Putamen (tissue), 1 donor: ENCODE measurements at places on chromosomes 4 and X.

GRCh38 chr4:125140966-125141495, 173.7 kb upstream of the FAT4 start:
- DNase-seq = no peak

- no peak for DNase-seq
Observed at GRCh38 chr4:37383579-37384229, 139.2 kb downstream of the NWD2 start.

- DNase-seq = no peak
Observed at GRCh38 chrX:15416133-15416993, 32.1 kb upstream of the VEGFD start.

DNA sequence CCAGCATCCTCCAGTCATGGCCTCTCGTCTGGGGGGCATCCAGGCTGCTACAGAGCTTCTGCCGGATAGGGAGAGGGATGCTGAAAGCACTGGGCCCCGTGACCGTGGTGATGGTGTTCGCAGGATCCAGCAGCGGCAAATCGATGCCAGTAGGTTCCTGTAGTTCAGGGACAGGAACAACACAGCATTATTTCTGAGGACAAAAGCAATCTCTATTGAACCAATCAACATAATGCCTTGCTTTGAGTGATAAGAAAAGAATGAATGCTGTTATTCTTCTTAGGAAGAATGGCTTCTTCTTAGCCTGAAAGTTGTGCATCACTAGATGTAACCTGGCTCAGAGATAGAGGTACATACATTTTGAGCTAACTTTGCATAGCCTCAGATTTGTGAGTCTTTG, 378.6 kb downstream of the UNC5C start:
- DNase-seq = peak; percentile 79

- peak; percentile 47 for DNase-seq
Observed at GRCh38 chr4:151324752-151325110, 674 bp downstream of the SH3D19 start.

DNA sequence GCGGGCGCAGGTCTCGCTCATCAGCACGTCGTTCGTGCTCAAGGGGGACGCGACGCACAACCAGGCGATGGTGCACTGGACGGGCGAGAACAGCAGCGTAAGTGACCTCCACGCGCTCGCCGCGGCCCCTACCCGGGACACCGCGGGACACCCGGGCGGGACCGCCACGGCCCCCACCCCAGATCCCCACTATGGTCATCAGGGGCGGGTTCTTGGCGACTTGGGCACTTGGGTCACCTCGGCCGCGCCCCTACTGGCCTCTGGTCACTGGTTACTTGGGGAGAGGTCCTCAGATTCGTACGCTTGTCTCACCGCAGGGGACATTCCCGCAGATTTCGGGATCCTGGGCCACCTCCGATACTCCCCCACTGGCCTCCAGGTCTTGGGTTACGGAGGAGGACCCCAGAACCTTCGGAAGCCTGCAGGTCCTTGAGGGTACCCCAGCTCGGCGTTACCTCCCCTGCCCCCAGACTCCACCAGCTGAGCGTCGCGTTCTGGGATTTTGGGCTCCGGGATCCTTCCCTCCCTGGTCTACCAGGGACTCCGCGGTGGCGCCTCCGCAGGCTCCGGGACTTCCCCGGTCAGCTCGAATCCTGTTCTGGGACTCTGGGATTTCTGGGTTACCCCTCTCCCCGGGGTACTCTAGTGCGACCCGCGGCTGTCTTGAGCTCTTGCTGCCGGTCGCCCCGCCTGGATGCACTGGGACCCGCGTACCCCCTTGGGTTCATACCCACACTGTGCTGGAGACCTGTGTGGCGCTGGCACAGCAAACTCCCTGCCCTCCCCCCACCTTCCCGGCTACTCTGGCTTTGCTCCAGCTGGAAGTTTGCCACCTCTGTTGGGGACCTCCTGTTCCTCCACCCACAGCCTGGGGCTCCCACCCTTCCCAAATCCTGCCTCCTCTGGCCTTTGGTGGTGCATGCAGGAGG, 956 bp downstream of the SORCS2 start:
- DNase-seq = no peak

DNA sequence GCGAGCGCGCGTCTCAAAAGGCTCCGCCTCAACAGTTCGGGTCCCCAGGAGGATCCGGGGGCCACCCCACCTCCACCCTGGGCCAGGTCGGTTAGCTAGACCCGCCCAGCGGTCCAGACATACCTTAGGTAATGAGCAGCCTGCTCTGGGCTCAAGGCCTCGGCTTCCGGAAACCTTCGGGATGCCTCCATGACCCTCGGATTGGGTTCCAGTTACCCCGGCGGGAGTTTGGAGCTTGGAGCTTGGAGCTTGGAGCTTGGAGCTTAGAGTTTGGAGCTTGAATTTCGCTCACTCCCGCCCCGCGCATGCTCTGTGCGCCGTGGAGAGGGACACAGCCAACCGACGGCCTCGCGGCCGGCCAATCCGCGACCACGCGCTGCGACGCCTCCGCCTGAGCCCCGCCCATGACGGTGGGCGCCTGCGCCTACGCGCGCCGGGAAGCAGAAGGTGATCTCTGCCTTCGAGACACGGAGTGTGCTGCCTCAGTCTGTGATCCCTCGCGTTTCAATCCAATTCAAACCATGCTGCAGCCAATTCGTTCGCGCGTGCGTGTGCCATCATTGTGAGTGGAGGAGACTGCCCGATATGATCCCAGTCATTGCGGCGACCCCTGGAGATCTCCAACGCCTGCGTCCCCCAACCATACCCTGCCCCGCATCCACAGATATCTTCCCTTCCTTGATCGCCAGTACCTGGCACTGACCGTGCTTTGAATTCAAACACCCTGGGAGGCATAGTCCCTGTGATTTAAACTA, at the start of gene ERCC6L:
Gene ERCC6L, minus strand, starts transcription at position 307 of the 755 bp plus-strand sequence. Its CDS starts 116 bp downstream, at position 191.
- DNase-seq = peak; percentile 81
